H54 (cell line): ENCODE measurements at places on chromosomes 6 and 20.

DNA sequence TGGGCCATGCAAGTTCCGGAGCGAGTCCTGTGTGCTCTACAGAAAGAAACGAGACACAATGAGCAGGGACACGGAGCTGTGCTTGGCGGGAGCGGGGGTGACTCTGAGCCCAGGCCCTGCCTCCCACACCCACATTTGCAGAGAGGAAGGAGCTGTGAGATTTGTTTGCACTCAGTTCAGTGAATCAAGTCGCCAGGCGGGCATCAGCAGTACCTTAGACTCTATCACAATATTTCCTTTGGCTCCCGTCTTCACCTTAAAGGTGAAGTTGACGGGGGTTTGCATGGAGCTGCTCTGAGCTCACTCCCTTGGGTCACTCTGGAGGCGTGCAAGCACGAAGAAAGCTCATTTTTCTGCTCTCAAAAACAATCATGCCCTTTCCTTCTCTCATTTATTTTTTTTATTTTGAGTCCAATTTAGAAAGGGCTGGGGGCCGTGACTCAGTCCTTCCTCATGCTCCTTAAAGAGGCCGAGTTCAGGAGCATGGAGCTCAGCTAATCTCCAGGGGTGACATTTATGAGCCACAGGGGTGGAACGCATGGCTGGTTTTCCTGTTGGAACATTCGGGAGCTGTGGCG lies 188.2 kb downstream of the NFATC2 start:
- DNase-seq = no peak

- DNase-seq = no peak
Measured at GRCh38 chr6:146944809-146945208, 259.4 kb upstream of the STXBP5 start.

- DNase-seq = no peak
Measured at GRCh38 chr6:89807581-89807980, 12.0 kb downstream of the MDN1 start.

DNA sequence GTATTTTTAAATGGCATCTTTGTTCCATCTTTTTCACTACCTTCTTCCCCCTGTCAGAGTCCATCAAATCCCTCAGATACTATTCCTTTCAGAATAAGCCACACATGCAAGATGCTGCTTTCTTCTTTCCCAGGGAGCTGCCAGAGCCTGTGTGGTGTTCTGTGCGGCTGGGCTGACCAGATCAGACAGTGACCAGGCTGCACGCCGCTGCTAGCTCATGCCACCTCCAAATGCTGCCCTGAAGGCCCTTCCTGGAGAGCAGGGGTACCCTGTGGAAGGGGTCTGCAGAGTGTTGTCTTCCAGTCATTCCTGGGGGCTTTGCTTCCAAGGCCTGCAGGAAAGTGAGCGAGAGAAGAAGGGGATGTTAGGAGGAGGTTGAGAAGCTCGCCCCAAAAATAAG lies 179.1 kb upstream of the SUPT3H start:
- no peak for DNase-seq

DNA sequence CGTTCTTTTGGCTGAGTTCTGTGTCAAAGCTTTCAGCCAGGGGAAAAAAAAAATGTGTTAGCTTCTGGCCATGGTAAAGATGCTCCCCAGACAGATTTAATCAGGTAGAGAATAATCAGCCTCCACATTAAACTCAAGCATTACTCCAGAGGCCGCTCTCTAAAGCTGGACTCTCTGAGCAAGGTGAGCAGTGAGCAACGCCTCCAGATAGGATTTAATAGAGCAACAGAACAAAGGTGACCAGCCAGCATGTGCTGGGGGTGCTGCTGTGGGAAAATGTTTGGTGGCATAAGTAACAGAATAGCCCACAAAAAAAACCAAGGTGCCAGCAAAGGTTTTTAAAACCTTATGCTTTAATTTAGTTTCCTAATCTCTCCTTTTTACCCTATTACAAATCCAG lies 103.5 kb upstream of the TRAF3IP2 start:
- no peak for DNase-seq

- DNase-seq = no peak
Measured at GRCh38 chr6:24226541-24226940, 100.5 kb downstream of the NRSN1 start.

GRCh38 chr20:57407541-57407956 lies 16.4 kb downstream of the RBM38 start:
- no peak for DNase-seq

DNA sequence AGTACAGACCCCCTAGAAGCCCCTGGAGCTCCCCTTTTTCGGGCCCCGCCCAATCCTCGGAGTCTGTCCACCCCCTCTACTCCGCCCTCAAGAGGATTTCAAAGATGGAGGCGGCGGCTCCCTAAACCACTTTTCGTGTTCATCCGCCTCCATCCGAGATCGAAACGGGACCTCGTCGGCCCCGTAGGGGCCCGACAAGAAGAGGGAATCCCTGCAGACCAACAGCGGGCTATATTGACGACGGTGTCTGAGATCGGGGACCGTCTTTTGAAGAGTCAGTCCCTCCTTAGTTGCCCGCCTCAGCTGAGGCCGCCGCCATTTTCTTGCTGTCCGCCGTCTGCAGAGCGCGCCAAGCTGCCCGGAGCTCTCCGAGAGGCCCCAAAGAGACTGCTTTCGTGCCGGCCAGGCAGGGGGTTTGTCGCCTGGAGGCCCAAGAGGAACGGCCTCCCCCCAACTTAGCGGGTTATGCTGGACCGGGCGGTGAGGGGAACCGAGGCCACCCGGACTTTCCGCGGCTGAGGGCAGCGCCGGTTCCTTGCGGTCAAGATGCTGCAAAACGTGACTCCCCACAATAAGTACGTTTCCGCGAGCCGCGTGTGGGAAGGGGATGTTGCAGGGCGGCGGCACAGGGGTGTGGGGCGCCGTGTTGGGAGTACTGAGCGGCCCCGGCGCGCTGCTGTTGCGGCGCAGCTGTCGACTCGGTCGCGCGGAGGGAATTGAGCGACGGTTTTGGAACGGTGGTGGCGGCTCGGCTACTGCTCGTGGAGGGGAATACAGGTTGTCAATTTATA lies 4.2 kb downstream of the BRD2 start:
- no peak for DNase-seq

- DNase-seq = no peak
Measured at GRCh38 chr6:54846857-54847674, 495 bp downstream of the FAM83B start.

GRCh38 chr6:101513181-101513580 lies 119.7 kb downstream of the GRIK2 start:
- no peak for DNase-seq

DNA sequence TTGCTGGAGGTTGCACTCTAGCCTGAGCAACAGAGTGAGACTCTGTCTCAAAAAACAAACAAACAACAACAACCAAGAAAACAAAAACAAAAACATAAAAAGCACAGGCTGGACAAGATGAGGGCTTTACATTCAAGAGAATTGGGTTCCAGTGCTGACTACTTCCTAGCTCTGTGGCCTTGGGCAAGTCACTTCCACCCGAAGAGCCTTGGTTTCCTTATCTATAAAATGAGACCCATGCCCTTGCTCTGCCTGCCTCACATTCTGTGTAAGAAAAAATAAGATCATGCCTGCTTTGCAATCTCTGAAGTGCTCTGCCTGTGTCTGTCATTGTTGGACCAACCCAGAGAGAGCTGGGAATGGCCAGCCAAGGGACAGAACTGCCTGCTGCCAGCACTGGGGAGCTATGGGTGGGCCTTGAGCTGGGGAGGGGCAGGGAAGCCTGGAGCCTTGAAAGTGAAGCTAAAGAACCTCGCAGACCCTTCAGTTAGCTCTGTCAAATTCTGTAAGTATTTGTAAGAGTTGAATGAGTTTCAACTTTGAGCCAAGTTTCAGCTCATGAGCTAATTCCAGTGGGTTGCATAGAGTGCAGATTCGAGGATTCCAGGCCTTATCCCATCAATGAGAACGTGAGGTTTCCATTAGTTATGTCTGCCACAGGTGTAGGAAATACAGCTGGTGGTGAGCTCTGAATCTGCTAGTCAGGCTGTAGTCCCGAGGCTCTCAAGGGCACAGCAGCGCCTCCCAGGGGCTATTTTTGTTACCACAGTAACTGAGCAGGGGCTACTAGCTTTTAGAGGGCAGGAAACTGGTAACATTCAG lies 93.2 kb downstream of the DLGAP4 start:
- peak; percentile 84 for DNase-seq

GRCh38 chr6:166556336-166556735 lies 30.1 kb downstream of the RAMACL start:
- no peak for DNase-seq

- no peak for DNase-seq
Measured at GRCh38 chr20:32333988-32334885, 23.9 kb upstream of the ASXL1 start.

GRCh38 chr6:15474196-15474595 lies 188.6 kb downstream of the DTNBP1 start:
- DNase-seq = no peak

- no peak for DNase-seq
Measured at GRCh38 chr6:122028933-122029522, 370.4 kb upstream of the HSF2 start.

DNA sequence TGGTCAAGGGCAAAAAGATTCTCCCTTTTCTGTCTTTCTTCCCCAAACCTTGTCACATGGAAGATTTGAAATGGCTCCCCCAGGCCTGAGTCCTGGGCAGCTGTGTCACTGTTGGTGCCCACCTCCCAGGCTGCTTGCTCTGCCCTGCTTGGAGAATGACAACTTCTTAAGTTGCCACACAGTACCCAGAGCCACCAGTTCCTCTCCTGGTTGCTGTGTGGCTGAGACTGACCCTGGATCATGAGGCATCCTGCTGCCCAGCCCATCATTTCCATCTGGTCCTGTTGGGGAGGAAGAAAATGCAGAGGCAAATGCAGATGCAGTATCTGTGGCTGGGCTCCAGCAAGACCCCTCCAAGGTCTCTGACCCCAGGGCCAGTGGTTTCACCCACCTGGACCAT lies 113.7 kb downstream of the PHACTR3 start:
- no peak for DNase-seq
